ENCODE measurements at places on chromosomes 3 and 15.

GRCh38 chr15:71916834-71917233, 106.5 kb downstream of the NR2E3 start:
- no peak for DNase-seq

GRCh38 chr15:50227076-50227475, 38.5 kb downstream of the HDC start:
- DNase-seq, result no peak

GRCh38 chr3:167732313-167733065, 2.2 kb downstream of the PDCD10 start:
- DNase-seq, result no peak

- peak; percentile 8 for DNase-seq
Observed at GRCh38 chr3:36866368-36866767, 78.5 kb downstream of the TRANK1 start.

DNA sequence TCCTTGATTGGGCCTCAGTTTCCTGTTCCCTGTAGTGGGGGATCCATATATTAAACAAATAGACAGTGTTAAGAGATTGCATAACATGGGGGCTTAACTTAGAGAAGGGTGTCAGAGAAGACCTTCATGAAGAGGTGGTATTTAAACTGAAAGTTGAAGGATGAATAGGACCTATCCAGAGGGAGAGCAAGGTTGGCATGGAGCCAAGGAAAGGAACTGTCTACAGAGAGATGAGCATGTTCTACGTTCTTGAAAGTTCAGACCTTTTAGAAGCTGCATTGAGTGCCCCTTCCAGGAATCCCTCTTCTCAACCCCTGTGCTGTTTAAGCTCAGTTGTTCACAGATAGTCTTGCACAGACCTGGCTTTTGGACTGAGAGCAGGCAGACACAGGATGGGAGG, 2.4 kb downstream of the HTD2 start:
- no peak for DNase-seq

- DNase-seq, result peak; percentile 74
Observed at GRCh38 chr15:55344206-55344605, 25.2 kb downstream of the PIGB start.

DNA sequence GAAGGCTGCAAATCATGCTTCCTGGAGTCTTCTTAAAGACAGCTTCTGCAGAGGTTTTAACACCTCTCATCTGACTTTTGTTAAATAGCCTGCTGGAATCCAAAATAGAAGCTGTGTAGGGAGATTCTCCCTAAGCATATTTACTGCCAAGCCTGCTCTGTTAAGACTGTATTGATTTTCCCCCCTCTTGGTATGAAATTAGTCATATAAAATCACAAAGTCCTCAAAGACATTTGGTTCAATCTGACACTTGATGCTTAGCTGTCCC, 94.6 kb downstream of the ITPR1 start:
- no peak for DNase-seq

DNA sequence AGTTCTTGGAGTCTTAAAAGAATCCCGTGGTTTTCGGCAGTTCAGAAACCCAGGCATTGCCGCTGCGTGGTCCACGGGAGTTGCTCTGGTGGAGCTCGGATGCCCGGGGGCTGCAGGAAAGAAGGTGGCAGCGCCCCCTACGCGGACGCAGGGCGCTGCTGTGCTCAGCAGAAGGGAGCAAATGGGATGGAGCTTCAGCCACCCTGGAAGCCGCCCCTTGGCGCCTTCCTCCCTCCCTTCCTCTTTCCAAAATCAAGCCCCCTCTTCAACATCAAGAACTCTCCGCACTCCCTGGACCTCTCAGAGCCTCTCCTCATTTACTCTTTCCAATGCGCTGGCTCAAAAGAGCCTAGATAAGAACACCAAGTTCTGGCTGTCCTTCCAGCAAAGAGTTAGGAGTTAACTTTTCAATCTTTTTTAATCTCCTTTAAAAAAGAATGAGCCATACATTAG, 880 bp upstream of the CHRNA7 start:
- peak; percentile 75 for DNase-seq

GRCh38 chr3:42732196-42732828, 29.7 kb upstream of the HHATL start:
- DNase-seq, result no peak

DNA sequence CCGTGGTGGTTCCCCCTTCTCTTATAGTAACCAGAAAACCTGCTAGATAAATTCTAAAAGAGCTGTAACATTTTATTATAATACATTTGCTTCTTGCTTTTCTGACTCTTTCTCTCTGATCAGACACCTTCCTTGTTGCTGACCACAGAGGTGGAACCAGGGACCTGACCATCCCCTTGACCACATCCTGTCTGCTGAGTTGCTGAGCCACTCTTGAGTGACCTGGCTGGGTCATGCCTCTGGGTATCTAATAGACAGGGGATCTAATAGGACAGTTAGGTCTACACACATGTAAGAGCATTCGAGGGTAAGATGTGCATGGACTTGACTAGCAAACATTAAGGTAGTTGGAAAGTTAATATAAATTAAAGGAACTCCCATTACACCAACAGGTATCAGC, 22.8 kb upstream of the TRIM59 start:
- no peak for DNase-seq

DNA sequence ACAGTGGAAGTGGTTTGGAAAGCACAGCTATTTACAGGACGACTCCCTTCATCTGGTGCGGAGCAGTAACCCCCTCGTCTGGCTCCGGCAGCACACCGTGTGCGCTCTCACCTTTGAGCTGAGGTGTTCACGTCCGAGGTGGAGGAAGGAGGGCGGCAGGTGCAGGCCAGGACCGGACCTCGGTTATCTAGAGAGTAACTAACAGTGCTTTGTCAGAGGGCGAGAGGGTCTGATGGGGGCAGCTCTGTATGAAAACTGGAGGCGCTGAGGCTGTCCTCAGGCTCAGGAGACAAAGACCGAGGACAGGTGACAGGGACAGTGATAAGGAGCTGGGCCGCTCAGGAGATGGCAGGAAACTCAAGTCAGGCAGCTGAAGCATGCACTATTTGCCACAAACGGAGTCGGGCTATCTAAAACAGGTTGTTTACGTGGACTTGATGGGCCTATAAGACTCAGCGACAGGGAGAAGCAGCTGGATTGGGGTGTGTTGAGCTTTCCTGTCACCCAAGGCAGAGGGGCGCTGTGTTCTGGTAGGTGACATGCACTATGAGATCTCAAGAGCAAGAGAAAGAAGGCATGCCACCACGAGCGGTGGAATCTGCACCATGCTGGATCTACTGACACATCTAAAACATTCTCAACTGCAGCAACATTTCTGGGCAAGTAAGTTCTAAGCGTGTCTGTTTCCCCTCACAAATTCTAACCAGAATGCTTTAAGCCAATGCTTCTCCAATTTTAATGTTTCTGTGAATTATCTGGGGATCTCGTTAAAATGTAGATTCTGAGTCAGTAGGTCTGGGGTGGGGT, 155.2 kb downstream of the XXYLT1 start:
- no peak for DNase-seq

DNA sequence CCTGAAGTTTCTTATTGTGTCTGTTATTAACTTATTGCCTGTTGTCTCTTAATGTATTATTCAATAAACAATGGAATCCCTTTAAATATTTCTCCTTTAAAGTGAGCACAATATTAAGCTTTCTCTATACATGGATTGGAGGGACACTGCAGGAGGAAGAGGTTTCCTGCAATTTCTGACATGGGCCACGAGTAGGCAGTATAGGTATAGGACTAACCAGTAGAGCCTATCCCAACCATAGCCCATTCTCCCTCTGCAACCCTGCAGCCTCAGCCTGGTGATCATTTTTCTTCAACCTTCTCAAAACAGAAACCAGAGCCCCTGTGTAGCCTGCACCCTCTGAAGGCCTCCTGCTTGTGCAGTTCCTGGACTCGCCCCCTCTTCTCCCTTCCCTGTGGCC, 124.8 kb downstream of the NEK10 start:
- peak; percentile 20 for DNase-seq

- no peak for DNase-seq
Observed at GRCh38 chr3:9163289-9163688, 86.2 kb downstream of the SRGAP3 start.

- no peak for DNase-seq
Observed at GRCh38 chr15:45799508-45799907, 164.7 kb downstream of the SQOR start.

GRCh38 chr3:151315846-151316245, 774 bp downstream of the GPR87 start:
- no peak for DNase-seq

- DNase-seq, result peak; percentile 10
Observed at GRCh38 chr3:31624083-31624709, 91.5 kb downstream of the STT3B start.

- DNase-seq, result no peak
Observed at GRCh38 chr3:126734106-126734723, 30.2 kb downstream of the CHCHD6 start.

DNA sequence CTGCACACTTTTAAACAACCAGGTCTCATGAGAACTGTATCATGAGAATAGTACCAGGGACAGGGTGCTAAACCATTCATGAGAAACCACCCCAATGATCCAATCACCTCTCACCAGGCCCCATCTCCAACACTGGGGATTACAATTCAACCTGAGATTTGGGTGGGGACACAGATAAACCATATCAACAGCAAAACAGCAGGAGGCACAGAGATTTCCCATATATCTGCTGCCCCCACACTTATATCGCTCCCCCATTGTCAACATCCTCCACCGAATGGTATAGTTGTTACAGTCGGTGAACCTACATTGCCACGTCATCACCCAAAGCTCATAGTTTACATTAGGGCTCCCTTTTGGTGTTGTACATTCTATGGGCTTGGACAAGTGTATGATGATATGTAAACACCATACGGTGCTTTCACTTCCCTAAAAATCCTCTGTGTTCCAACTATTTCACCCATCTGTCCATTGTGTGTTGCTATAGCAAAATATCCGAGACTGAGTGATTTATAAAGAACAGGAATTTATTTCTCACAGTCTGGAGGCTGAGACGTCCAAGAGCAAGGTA, 224.8 kb downstream of the FAM43A start:
- DNase-seq, result no peak

GRCh38 chr3:14847613-14848541, 29.1 kb downstream of the FGD5 start:
- DNase-seq, result peak; percentile 86

GRCh38 chr3:128282380-128283196, 129.3 kb downstream of the EEFSEC start:
- peak; percentile 46 for DNase-seq

DNA sequence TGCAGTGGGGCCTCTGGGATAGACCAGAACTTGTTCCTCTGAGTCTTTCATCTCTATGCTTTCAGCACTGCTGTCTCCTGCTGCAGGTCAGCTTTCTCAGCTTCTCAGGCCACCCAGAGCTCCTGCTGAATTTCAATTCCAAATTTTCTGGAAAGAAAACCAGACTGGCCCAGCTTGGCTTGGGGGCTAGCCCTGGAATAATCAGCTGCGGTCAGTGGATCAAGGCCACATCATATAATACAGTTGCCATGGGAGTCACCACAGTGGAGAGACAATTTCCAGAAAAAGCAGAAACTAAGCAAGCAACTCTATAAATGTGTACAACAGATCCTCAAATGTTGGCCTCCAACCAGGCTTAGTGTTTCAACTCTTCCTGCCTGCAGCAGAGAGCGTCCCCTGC, 91.1 kb upstream of the SLC24A5 start:
- no peak for DNase-seq

DNA sequence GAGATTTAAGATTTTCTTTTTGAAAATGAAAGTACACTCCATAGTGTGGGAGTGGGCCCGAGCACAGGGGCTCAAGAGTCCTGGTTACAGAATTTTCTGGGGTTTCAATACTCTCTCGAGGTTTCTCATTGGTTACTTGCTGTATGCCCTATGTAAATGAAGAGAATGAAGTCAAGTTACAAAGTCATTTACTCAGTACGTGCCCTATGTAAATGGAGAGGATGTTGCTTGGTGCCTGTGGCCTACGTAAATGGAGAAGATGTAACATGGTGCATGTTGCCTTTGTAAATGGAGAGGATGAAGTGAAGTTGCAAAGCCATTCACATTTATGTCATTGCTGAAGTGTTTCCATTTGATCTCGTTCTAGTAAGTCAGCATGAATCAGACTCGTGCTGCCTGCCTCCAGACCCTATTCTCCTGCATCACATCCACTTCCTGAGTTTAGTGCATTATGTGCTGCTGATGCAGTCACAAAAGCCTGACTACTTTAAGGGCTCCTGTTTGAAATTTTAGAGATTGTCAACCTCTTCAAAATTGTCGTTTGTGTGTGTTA, 302.0 kb downstream of the ZBBX start:
- peak; percentile 19 for DNase-seq

DNA sequence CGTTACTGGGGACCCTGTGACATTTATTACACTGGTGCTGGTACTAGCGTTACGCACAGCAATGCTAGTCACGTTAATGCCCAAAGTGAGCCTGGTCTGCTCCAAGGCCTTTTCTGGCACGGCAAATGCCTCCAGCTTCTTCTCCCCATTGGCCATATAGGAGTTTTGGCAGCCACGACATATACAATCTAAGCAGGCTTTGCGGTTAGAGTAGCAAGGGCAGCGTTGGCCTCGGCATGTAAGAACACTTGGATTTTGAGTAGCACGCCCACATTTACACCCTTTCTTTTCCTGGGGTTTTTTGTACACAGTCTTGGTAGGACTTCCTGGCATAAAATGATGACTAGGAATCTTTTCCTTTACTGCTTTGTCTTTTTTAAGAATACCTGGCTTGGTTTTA, 44.9 kb downstream of the MSL2 start:
- no peak for DNase-seq

DNA sequence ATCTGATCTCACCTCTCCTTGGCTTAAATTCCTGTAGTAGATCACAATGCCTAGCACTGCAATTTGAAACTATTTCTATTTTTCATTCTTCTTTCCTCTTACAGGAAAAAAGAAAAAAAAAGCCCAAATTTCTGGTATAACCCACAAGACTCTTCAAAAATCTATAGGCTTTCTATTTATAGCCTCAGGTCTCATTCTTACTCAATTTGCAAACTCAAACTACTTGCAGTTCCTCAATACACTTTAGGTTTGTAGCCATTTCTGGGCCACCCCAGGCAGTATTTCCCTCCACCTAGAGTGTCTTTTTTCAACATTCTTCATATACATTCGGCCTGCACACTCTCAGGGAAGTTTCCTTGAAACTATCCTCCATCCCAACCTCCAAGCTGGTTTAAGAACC, 169.0 kb downstream of the TBC1D5 start:
- no peak for DNase-seq

- peak; percentile 57 for DNase-seq
Observed at GRCh38 chr3:182212479-182213076, 500.9 kb downstream of the SOX2 start.

DNA sequence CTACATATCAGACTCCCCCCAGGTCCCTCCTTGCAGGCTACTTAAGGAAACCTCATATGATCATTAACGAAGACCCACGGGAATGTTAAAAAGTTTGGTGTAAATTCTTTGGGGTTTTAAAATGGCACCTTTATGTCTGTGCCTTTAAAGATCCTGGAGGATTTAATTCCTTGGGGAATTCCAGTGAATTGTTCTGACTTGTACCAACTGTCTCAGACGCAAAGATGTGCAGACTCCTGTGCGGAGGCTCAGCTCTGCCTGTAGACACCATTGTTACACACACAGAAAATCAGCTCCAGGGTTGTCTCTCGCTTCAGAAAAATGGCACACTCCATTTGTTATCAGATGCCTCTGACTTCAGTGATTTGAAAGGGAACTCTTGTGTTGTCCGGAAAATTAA, 414.4 kb upstream of the CFAP20DC start:
- DNase-seq, result no peak

Data from GM23338 (cell line).